Calu3 (cell line): ENCODE measurements at places on chromosomes 12 and 14.

DNA sequence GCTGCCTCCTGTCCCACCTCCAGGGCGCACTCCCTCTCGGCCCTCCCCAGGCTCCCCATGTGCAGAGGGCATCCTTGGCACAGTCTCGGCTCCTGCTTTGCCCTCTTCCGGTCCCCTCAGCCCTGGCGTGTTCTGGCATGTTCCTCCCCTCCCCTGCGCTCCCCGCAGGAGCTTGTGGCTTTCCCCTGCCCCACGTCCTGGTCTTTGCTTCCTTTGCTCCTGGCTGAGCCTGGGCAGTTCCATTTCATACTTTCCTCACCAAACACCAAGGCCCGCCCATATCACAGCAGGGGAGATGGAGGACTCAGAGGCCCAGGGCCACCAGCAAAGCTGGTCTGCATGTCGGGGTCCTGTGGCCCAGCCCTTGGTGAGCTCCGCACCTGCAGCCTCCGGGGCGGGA lies 56.0 kb downstream of the FBRSL1 start:
- no peak for DNase-seq

DNA sequence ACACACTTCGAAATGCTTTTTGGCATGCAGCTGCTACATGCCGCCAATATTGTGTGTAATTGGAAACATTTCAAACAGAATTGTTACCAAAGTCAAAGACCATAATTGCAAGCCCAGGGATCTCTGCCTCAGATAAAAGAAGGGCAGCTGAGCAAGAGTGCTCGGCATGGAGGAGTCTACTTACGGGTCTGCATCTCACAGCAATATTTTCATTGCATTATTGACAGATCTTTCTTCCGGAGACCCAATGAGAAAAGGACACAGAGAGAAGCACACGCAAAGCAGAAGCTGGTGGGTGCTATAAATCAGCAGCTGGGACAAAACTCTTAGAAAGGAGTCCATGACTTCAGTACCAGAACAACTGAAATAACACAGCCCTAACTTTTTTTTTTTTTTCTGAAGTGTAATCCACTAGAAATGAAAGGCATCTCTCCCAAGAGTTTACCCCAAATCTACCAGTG lies 4.9 kb downstream of the PRICKLE1 start:
- no peak for DNase-seq

GRCh38 chr12:26128168-26128567 lies 3.3 kb upstream of the BHLHE41 start:
- no peak for DNase-seq

- no peak for DNase-seq
Observed at GRCh38 chr12:48037267-48037915, 33.1 kb upstream of the COL2A1 start.

- no peak for DNase-seq
Observed at GRCh38 chr12:53034459-53034858, 15.4 kb upstream of the TNS2 start.

- DNase-seq = no peak
Observed at GRCh38 chr14:100640471-100641273, 53.5 kb upstream of the BEGAIN start.

GRCh38 chr14:101920271-101920670 lies 44.1 kb upstream of the DYNC1H1 start:
- DNase-seq = no peak

DNA sequence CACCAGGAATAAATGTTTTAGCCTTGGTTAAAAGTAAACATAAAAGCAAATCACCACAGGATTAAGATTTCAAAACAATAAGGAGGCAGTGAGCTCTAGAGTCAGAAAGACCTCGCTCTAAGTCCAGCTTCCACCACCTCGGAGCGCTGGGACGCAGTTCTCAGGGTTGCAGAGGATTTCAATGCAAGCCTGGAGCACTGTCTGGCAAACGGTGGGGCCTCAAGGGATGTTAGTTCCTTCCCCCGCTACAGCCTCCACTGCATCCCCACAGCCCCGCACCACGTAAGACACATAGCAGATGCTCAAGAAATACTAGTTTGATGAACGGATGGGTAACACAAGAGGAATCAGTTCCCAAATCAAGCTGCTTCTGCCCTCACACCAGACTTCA lies 39.3 kb upstream of the TMCC3 start:
- DNase-seq = no peak

- DNase-seq = no peak
Observed at GRCh38 chr14:70896981-70897380, 10.3 kb upstream of the PCNX1 start.

DNA sequence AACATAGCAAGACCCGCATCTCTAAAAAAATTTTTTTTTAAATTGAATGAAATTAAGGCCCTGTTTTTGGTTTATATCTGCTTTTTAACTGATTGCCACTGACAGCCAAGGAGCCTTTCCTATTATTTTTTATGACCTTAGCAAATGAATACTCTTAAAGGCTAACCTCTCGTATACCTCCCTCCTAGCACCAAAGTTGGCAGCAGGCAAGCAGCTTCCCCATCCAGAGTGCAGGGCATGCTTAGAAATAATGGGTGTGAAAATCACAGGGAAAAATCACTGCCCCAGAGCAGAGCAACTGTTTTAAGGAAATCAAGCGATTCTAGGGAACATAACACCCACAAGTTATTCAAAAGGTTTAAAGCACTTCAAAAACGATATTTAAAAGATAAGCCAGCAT lies 20.7 kb downstream of the HAL start:
- no peak for DNase-seq

GRCh38 chr14:88189417-88190191 lies 133.5 kb downstream of the KCNK10 start:
- DNase-seq = peak; percentile 84

DNA sequence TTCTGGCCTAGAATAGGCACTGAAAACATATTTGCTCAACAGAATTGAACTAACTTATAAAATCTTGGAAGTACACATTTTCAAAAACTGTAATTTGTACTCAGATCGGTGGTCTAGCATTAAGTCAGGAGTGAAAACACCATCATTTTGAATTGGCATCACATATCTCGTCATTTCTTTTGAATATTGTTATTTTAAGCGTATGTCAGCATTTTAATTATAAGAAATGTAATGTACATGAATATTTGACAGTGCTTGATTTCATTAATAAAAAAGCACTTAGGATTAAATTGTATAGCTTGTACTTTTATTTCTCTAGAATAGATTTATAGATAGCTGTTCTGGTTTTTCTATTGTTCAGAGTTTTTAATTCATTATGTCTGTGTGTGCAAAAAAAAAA lies 892.2 kb downstream of the BCL11B start:
- no peak for DNase-seq

DNA sequence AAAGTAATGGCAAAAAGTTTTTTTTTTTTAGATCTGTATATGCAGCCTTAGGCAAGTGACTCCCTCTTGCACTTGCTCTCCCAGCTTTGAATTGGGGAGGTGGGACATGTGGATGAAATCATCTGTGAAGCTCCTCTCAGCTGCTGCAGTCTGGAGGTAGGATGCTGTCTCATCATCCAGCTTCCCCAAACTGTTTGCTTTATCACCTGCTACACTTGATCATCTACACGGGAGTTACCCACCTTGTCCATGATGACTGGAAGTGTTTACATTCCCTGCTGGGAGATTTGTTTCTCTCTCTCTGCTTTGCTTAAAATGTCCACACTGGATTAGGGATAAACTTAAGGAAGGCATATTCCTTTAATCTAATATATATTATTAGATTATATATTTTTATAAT lies 8.5 kb upstream of the FGF23 start:
- DNase-seq = no peak

- no peak for DNase-seq
Observed at GRCh38 chr12:18340786-18341185, 79.5 kb downstream of the PIK3C2G start.

DNA sequence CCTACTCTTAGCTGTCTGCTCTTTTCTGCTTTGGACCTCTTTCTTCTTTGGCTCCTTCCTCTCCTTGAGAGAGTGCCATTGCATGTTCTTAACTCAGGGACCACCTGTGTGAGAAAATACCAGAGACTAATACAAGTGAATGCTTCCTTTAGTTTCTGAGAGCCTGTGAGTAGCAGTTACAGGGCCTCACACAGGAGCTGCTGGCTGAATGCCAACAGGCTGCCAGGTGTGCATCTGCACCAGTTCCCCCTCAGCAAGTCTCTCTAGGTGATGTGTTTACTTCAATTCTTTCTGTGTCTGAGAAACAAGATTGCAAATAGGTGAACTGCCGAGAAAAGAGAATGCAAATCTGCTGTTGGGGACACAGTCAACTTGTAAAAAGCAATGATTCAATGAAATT lies 108.2 kb downstream of the STXBP6 start:
- DNase-seq = peak; percentile 15

- no peak for DNase-seq
Observed at GRCh38 chr12:129096184-129096583, 242.9 kb downstream of the GLT1D1 start.

- DNase-seq = no peak
Observed at GRCh38 chr14:79515158-79515557, 696.1 kb downstream of the DIO2 start.

- no peak for DNase-seq
Observed at GRCh38 chr14:86780876-86781510, 1212.0 kb downstream of the GALC start.

DNA sequence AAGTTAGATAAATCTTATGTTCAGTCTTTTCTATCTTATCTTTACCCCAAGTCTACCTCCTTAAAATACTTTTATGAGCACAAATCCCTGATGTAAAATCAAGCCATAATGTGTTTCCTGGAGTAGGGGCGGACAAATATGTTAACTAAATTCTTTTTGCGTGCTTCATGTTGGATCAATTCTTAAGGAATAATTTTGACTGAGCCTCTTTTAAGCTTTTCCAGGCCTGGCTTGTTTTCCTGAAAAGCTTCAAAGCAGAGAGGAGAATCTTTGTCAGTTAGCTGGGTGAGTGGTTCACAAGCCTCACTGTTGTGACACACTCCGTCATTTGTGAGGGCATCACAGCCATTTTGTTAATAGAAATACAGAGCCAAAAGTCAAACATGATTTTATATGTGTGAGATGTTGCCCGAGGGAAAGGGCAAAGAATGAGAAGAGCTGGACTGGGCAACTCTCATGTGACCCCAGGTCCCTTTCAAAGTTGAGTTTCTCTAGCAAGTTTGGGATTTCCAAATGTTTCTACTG lies 468.9 kb downstream of the RGS6 start:
- DNase-seq = no peak

DNA sequence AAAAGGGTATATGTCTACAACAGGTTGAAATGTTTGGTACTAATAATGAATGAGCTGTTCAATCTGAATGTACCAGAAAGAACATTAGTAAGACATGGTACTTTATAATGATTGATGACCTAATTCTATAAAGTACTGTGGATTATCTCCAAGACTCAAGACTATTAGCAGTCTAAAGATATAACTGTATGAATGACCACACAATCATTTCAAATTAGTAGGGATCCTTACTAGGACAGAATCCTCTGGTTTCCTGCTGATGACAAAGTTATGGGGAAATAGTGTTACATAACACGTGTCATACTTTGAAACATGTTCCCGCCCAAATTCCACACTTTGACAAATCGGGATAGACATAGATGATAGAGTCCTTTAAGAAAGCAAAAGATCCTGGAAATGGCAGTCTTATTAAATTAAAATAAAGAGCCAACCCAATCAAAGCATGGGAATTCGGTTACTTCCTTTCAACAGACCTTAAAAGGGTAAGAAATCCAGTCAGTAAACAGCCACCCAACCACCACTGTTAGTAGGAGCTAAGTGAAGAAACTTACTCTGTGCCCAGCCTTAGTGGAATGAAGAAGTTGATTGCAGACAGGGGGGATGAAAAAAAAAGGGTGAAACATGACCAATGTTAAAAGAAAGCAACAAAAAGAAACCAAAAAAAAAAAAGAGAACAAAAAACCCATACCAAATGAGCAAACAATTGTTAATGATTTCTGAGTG lies 2.8 kb downstream of the VPS29 start:
- no peak for DNase-seq

DNA sequence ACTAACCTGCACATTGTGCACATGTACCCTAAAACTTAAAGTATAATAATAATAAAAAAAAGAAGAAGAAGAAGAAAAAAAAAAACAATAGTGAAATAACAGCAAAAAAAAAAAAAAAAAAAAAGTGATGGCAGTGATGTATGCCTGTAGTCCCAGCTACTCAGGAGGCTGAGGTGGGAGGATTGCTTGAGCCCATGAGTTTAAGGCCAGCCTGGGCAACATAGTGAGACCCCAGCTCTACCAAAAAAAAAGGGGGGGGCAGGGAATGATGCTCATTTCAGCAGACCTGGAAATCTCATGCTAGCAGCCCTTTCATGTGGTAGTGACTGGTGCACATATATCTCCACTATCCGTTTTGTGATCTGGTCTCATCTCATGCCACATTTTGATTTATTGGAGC lies 20.8 kb downstream of the TRAFD1 start:
- DNase-seq = no peak

DNA sequence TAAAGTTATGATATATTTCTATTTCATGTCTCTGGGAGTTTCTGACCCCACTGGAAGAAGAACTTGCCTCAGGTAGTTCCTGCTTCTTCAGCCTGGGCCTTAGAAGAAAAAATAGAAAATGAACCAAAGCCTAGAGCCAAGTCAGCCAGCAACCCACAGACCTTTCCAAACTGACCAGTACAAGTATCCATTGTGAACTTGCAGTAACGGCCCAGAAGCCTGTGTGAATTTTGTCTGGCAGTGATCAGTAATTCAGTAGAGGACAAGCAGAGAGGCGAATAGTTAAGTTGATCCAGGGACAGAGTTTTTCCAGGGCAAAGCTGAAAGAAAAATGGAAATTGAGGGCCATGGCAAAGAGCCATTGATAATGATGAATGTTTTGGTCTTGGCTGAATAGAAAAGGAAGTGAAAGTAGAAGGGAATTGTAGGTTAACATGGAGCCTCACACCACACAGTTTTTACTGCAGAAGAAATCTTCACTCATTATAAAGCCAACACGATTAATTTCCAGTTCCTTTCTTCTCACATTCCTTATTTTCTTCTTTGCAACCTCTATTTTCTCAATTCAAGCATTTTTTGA lies 311.8 kb downstream of the BTG1 start:
- DNase-seq = no peak

DNA sequence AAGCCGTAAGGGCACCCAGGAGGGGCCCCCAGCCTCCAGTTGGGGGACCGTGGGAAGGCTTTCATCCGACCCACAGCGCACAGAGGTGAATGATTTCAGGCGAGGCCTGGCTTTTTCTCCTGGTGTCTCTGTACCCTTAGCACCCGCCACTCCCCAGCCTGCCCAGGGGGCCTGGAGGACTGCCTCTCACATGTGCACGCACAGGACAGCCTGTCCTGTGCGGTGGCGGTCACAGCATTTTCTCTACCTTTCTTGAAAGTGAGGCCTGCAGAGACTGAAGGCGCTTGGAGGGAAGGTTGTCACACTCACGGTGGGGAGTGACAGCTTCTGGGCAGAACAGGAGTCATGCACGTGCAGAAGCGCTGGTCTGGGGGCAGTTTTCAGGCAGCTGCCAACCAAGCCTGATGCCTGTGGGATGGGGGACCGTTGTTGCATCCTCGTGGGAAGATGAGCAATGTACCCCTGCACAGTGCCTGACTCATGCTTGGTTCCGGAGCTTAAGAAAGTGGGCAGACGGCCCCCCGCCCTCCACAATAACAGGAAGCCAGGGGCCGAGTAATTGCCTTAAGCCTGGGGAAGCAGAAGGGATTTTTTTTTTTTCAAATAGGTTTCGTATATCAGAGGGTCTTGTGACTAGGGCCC lies 148.1 kb downstream of the TSPAN9 start:
- no peak for DNase-seq

- no peak for DNase-seq
Observed at GRCh38 chr14:29463727-29464395, 463.8 kb downstream of the PRKD1 start.
